IPS DF 6.9 (cell line): ENCODE measurements at places on chromosomes 2 and 18.

- no peak for DNase-seq
Measured at GRCh38 chr2:129885735-129886134, 93.7 kb upstream of the RAB6C start.

GRCh38 chr2:185984670-185985069 is 246.1 kb downstream of the FSIP2 start:
- no peak for DNase-seq

GRCh38 chr2:10835052-10835970 is 22.7 kb upstream of the PDIA6 start:
- peak; percentile 84 for DNase-seq

DNA sequence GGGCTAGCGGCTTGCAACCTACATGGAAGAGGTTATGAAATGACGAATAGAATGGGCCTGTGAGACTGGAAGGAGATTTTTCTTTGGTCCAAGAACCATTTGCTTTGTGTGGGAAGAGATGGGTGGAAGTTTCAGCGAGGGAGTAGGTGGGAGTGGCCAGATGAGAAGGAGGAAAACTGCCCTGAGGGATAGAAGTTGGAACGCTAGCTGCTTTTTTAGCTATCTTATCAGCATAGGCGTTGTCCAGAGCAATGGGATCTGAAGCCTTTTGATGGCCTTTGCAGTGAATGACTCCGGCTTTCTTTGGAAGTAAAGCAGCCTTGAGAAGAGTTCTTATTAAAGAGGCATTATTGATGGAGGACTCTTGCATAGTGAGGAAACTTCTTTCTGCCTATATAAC is 52.4 kb downstream of the SPTBN1 start:
- DNase-seq: no peak
